Putamen (tissue), 1 donor: ENCODE measurements at places on chromosomes 6 and 20.

GRCh38 chr6:27477318-27478013 is 4.6 kb upstream of the ZNF184 start:
- no peak for DNase-seq

DNA sequence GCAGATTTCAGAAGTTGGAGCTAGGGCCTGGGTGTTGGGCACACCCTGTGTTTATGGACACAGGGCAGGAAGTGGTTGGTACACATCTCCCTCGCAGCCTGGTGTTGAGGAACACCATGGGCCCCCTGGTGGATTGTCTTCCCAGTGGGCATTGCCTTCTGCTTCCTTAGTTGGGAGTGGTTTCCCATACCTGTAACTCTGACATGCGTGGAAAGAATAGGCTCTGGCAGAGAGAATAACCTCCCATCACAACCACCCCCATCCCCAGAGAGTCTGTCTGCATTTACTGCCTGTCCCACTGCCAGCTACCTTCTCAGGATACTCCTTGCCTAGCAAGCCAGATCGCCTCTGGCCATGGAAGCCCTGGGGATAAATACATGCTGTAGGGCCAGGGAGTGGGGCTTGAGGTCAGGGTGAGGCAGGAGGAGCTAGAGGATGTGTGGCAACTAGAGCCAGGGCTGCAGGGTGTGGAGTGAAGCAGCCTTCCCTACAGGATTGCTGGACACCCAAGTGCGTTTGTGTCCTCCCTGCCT is 14.7 kb downstream of the LRRC73 start:
- no peak for DNase-seq

DNA sequence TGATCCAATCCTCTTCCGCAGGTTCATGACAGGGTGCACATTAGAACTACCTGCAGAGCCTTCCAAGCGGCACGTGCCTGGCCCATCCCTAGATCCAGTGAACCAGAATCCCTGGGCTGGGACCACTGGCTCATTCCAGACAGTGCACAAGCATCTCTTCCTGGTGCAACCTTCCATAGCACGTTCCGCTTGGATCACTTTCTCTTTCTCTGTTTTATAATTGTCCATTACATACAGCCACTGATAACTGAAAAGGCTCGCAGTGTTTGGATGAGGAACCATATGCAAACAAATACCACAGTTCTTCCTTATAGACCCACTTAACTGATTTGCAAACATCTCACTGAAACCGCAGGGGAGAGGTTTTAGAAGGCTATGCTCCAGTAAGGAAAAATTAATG is 59.6 kb upstream of the DDR1 start:
- no peak for DNase-seq

DNA sequence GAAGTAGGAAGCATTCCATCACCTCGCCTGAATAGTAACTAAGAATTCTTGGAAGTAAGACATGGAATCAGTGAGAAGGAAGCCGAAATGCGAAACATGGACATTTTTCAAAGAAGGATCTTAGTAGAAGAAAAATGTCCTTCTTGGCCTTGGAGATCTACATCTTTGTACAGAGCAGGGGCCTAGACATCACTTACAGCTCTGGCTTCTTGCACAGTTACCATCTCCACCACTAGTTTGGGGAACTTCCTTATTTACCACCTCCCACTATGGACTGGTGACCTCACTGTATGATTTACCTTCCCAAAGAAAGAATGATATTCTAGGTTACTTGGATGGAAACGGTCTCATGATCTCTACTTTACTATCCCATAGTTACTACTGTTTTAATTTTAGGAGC is 15.7 kb downstream of the CASS4 start:
- no peak for DNase-seq

DNA sequence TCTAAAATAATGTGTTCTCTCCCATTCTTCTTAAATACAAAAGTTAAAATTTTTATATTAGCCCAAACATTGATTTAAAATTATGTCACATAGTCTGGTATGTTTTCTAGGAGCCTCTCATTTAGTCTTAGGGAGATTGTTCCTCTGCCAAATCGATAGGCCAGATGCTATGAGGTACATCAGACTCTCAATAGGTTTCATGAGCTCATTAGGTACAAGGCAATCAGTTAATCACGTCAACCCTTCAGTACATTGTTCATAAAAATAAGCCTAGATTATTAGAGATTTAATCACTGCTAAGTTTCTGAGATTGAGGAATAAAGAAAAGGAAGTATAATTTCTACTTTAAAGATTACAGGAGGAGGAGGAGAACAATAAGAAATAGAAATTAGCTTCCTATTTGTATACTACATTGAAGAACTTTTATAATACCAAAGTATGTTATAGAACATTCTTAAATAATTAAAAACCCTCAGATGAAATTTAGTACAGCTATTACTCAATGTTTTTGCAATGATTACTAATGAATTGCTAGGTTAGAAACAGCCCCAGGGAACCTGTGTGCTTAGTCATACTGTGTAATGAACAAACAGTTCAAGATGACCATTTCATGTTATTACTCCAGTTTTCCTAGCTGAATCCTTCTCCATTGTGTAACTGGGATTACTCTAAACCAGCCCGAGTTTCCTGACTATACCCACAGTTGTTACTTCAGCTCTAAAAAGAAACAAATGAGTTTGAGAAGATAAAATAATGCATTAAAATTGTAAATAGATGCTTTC is 117.0 kb downstream of the BMP5 start:
- DNase-seq: no peak

DNA sequence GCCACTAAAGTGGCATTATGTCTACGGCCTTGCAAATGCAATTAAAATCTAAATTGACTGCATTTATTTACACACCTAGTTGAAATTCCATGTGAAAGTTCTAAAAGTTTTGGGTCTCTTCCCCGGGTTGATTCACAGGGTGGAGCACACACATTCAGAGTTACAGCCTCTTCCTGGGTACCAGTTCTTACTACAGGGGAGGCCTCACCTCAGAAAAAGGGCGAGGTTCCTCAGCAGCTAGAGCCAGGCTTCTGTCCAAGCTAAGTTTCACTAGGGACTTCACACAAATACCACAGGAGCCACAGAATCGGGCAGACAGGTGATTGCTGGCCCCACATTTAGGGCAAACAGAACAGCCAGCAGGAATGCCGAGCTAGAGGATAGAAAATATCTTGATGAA is 52.7 kb downstream of the DZANK1 start:
- no peak for DNase-seq

DNA sequence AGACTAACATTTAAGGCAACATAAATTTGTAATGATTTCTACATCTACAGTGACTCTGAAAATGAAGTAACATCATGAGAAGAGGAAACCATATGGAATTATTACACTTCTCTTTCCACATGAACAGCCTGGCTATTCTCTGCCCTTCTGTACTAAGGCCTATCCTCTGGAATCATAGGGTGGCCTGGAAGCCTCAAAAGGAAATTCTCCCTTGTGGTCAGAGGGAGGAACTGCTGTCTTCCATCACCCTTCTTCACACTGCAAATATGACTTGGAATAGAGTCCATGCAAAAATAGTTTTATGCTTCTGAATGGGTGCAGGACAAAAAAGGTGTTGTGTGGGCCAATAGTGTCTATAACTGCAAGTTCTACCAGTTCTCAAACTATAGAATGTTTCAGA is 44.6 kb upstream of the SH3BGRL2 start:
- no peak for DNase-seq
